Muscle of arm (tissue), 14 donors: ENCODE measurements at places on chromosomes 2 and 18.
A peak's percentile ranks its signal among the peaks of the same experiment; 100 is the strongest.

DNA sequence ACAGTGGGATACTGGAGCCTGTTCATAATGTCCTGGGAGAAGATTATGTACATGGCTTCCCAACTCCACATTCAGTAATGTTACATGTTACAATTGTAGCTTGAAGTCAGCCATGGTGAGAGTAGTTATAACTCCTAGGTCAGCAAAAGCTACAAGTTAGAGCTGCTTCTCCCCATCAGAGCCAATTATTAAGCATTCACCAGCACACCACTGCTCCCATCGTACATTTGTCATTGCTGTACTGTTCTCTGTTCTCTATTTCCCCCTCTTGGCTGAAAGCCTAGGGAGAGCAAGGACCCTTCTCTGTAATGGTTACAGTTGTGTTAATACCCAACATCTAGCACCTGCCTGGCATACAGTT, 5.3 kb upstream of the TLK1 start:
- DNase-seq: no peak

GRCh38 chr2:117512307-117512706, 302.2 kb upstream of the DDX18 start:
- no peak for DNase-seq

DNA sequence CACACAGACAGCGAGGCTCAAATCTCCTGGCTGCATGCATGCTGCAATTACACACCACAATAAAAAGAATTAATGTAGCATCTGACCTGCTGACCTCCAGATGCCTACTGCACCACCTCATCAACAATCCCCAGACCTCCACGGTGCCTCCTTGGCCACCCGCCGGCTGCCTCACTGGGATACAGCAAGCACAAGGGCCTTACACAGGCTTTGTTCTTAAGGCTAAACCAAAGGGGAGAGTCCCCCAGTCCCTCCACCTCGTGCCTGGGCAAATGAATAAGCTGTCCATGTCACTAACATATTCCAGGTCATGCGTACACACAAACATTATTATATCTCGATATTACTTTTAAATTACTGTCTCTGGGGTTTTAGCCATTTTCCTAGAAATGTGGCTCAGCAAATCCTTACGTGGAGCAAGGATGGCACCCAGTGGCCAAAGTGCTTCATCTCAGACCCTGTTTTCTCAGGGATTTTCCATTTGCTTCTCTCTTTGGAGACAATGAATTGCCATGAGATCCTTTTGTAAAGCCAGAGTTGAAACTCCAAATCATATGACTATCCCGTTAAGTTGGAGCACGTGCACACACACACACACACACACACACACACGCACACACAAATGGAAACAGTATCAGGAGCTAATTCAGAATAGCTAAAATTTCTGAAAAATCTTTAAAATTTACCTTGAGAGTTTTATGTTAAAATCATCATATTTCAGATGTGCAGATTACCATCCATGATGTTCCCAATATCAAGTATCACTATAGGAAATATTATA, 313.8 kb downstream of the PDE11A start:
- peak; percentile 79 for DNase-seq

GRCh38 chr18:12036201-12036751, 55.0 kb downstream of the IMPA2 start:
- no peak for DNase-seq

DNA sequence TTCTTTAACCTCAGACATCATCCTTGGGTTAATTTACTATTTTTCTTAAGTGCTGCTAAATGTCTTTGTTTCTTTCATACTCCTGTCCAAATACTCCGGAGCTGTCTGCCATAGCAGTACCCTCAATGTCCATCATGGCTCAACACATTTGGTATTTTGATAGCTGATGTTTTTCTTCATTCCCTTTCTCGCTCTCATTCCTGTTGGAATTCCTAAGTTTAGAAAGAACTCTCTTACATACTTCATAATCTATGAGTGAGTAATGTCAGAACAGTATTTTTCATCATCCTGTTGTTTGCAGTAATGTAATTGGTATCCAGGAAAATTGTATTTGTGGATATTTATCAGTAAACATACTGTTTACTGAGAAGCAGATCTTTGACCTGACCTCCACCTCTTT, 282.9 kb downstream of the PTGR3 start:
- DNase-seq: no peak

DNA sequence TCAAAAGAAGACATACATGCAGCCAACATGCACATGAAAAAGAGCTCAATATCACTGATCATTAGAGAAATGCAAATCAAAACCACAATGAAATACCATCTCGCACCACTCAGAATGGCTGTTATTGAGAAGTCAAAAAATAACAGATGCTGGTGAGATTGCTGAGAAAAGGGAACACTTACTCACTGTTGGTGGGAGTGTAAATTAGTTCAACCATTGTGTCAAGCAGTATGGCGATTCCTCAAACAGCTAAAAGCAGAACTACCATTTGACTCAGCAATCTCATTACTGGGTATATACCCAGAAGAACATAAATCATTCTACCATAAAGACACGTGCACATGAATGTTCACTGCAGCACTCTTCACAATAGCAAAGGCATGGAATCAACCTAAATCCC, 95.5 kb upstream of the XIRP2 start:
- DNase-seq: no peak

GRCh38 chr18:79511671-79512301, 116.1 kb downstream of the NFATC1 start:
- no peak for DNase-seq

GRCh38 chr18:11981543-11982366, 448 bp downstream of the IMPA2 start:
- DNase-seq: peak; percentile 57

DNA sequence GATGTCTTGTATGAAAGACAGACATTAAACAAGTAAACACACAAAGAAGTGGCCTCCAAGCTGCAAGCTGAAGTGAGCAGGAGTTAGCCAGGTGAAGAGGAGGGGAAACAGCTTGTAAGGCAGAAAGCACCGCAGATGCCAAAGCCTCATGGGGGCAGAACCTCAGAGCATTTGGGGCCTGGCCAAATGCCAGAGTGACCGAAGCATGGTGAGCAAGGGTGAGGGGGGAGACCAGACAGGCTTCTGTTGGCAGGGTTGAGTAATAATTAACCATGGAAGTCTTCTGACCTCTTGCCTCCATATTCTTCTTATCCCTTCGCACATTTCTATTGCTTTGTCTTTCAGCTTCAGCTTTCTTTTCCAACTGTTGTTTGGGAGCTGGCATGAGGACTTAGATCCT, 5.6 kb downstream of the QPCT start:
- no peak for DNase-seq

DNA sequence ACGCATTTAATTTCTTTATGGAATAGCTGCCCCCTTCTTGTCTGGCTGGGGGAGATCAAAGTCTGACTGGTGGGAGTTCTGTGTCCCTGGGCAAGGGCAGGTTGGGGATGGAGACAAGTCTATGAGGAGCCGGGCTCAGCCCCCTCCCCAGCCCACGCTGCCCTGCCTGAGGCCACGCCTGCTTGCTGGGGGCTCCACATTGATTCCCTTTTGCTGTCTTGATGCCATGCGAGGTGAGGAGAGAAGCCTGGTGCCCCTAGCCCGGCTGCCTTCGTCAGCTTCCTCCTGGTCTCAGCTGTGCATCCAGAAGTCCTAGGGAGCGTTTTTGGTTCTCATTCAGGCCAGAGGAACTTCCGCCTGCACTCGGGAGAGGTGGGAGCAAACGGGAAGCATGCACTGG, 247.9 kb downstream of the NDUFA10 start:
- DNase-seq: no peak

- DNase-seq: no peak
Observed at GRCh38 chr18:46668135-46668534, 11.1 kb upstream of the LOXHD1 start.

- DNase-seq: no peak
Observed at GRCh38 chr18:76264876-76265250, 230.2 kb downstream of the ZNF516 start.

DNA sequence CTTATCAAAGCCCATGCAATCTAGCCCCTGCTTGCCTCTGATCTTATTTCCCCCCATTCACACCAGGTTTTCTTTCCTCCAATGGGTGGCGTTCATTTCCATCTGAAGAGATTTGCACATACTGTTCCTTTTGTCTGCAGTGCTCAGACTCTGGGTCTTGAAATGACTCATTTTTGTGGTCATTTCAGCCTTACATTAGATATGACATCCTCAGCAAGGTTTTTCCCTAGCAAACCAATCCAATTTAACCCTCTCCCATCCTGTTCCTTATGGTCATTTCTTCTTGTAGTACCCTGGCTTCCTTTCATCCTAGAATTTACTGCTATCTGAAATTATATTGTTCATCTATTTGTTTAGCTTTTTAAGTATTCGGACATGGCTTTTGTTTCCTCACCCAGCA, 42.5 kb upstream of the SCN1A start:
- no peak for DNase-seq

- no peak for DNase-seq
Observed at GRCh38 chr2:8598295-8599165, 83.3 kb upstream of the ID2 start.

DNA sequence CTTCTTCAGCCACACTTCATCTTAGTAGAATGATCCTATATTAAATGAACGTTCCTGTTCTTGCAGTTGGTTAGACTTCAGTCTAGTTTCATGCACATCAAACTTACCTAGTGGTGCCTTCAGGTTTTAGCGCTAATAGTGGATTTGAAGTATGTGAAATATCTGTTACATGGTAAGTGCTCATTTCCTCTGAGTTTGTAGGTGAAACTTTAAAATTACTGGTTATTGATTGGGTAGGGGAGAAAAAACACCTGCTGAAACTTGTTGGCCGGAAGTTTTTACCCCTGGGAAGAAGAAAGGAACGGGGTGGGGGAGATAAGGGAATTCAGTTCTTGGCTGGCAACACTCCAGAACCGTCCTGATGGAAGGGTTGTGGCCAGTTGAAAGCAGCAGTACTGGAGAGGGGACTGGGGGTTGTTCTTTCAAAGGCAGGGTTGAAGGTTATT, 112.8 kb downstream of the SPTBN1 start:
- DNase-seq: no peak

DNA sequence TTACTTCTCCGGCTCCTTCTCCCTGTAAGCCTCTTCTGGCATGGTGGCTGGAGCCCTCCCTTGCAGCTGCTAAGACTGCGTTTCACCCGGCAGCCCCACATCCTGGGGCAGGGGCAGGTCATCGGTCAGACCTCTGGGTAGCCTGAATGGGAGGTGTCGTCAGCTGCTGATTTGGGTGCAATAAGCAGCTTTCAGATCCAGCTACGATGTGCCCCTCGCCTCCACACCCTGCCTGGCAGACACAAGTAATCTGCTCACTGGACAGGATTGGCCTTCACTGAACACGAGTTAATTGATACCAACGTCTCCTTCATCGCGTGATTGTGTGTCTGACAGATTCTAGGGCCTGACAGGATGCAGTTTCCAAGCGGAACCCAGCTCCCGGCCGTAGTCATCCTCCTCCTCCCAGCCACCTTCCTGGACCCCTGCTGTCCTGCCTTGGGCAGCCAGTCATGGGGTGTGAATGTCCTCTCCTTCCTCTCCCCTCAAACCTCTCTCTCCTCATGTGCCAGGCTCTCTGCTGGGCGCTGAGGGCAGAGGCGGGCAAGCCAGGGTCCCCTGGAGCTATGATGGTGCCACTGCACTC, 18.9 kb upstream of the PDIA6 start:
- DNase-seq: no peak
